ENCODE measurements at places on chromosomes 6 and 20.

DNA sequence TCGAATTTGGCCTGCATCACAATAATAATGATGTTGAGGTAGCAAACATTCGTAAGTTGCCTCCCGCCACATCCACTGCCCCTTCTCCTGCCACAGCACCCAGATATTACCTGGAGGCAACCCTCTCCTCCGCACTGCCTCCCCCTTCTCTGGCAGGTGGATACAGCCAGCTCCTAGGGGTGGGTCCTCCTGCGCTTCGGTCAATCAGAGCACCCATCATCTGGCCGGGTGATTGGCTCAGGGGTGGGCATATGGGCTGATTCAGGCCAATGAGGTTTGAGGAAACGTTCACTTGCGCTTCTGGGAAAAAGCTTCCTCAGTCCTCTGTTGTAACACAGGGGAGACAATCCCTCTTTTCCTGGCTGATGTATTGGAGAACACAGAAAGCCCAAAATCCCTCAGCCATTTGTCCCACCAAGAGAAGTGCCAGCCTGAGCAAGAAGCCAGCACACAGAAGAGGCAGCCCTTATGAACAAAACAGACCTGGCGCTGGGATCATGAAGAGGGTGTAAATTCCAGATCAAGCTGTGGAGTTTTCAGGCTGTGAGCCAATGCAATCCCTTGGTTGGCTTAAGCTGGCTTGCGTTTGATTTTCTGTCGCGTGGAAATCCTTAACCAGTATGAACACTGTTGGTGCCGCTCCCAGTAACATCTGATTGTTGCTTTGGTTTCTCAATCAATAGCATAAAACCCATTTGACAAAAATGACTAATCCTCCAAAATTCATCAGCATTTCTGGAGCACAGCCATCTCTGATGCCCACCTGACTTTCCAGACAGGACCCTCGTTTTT lies 82.2 kb downstream of the PRDM1 start:
- no peak for DNase-seq

DNA sequence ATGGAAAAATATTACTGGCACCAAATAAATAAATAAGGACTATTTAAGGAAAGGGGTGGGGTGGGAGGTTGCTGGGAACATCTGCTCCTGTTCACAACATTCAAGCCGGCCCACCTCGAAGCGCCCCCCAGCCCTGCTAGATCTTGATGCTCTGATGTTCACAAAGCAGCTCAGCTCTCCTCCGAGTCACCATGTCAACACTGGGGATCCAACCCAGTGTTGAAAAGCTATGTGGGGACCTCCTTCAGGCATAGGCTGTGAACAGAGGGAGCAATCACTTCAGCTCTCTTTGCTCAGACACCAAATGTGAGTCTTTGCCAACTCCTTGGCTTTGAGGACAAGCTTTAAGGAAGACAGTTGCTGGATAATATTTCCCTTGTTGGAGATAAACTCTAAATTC lies 176.8 kb upstream of the NT5E start:
- no peak for DNase-seq

DNA sequence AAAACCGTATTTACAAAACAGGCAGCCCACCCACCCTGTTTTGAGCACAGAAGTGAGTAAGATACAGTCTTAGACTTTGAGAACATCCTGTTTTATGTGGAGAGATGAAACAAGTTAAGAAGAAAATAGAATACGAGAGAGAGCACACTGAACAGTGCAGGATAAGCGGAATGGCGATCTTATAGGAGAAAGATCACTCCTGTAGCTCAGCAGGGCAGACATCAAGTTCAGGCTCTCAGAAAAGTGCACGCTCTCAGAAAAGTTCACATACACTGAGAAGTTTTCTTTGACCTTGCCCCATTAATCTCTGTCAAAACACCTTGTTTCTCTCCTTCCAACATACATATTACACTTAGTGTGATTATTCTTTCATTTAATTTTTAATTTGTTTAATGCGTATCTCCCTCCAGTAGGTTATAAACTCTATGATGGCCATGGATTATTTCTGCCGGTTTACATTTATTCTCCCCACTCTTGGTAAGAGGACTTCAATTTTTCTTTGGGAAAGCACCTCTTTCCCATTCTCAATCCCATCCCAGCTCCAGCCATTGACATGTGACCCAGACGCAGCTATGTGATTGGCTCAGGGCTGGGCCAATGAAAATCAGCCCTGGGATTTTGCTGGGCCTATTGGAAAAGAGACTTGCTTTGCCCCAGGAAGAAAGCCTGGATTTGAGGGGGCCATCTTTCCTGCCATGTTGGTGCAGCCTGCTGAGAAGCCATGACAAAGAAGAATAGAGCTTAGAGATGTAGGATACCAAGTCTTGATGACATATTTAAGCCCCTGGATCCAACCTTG lies 16.2 kb downstream of the KCNB1 start:
- DNase-seq, result no peak

GRCh38 chr6:158040051-158040803 lies 58.6 kb downstream of the SYNJ2 start:
- peak; percentile 90 for DNase-seq

- peak; percentile 69 for DNase-seq
Measured at GRCh38 chr20:18001131-18001921, 32.5 kb downstream of the MGME1 start.

DNA sequence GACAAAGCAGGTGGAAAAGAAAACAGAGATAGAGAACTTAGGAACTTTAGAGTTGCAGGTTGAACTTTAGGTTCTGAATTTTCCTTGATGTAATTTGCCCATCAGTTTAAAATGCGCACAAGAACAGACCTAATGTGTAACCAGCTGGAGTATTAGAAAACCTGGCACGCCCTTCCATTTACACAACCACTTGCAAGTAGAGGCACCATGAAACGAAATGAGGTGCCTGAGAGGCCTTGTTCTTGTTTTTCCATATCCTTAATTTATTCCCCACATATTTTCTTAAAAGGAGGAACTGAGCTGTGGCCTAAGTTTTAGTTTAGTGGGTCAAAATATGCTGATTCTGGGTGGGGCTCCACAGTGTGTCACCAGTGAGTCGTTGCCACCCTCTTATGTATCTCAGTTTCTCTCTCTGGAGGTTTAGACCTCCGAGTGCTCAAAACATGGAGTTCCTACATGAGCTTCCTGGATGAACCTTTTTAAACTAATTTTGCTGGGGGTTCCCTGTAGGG lies 17.2 kb upstream of the IL22RA2 start:
- no peak for DNase-seq

GRCh38 chr6:135008941-135009290 lies 45.7 kb downstream of the HBS1L start:
- DNase-seq, result no peak

- DNase-seq, result peak; percentile 86
Measured at GRCh38 chr6:20211037-20211940, 980 bp downstream of the MBOAT1 start.

DNA sequence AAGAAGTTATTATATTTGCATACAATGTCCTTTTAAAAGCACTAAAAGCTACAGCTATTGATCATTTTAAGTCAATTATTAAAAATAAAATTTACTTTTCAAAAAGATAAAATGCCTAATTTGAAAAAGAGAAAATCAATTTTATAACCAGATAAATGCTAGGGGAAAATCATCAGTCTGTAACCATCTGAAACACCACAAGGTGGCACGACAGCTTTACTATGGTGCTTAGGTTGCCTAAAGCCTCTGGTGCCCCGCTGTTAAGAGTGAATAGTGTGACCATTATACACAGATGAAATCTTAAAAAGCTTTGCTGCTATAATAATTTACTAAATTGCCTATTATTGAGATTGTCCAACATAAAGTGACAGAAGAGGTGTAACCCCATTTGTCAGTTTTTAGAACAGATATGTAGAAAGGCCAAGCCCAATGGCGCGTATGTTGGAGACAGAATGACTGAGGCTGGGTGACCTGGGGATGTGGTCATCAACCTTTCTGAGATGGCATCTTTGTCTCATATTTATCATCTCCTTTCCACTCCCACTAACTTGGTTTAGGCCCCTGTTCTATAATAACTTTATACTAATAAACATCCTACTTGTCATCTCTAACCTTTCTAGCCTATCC lies 100.8 kb downstream of the MOXD1 start:
- DNase-seq, result peak; percentile 66

GRCh38 chr6:168581236-168581635 lies 140.3 kb downstream of the SMOC2 start:
- no peak for DNase-seq

DNA sequence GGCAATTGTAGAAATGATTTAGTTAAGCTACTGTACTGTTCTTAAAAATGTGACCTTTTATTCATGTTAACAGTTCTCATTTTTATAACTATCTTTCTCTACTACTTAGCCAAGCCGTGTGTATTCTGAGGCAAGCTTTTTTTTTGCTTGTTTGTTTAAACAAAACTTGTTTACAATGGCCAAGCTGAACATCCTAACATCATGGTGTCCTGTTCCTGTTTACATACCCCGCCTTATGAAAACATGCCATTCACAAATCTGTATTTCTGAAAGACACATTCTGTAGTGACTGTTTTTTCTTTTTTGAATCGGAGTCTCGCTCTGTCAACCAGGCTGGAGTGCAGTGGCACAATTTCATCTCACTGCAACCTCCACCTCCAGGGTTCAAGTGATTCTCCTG lies 140.9 kb downstream of the NCOA3 start:
- peak; percentile 37 for DNase-seq

- no peak for DNase-seq
Measured at GRCh38 chr6:104301951-104302350, 557.8 kb downstream of the HACE1 start.

DNA sequence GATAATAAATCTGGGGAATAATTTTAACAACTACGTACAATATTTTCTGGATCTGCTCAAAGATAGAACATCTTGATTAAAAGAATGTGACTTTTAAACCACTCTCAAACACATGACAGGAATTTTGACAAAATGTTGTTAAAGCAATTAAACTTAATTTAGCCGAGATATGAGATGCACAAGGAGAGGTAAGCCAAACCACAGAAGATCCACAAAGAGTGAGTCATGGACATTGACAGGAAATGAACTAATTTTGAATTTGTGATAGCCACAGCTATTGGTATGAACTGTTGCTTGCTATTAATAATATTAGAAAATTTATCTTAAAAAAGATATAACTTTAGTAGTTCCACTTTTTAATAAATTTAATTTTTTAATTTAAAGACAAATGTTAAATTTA lies 27.8 kb upstream of the VGLL2 start:
- DNase-seq, result peak; percentile 48

GRCh38 chr6:69819138-69819537 lies 22.3 kb upstream of the LMBRD1 start:
- DNase-seq, result no peak

- DNase-seq, result peak; percentile 38
Measured at GRCh38 chr20:3407040-3407770, at the start of gene DNAAF9. Gene DNAAF9, minus strand, starts transcription at chr20:3407669. Its CDS starts 112 bp downstream, at chr20:3407557.

- DNase-seq, result no peak
Measured at GRCh38 chr20:1331801-1332453, 3.0 kb upstream of the SDCBP2 start.

GRCh38 chr6:46381057-46381456 lies 110.2 kb downstream of the RCAN2 start:
- no peak for DNase-seq

DNA sequence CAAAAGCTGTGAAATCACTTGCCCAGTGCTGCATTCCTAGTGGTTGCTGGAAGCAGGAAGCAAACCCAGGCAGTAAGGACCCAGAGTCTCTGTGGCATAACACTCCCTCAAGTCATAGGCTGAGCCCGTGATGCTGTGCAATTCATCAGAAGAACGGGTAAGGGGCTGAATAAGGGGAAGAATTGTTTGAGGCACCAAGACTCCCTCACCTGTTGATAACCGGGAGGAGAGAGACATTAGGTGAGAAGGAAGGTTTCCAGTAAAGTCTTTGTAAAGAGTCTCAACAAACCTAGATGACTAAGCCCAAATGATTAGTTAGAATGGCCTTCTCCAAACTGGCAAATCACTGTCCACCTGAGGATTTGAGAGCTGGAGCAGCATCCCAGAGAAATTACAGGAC lies 18.3 kb downstream of the ENPP3 start:
- DNase-seq, result no peak

DNA sequence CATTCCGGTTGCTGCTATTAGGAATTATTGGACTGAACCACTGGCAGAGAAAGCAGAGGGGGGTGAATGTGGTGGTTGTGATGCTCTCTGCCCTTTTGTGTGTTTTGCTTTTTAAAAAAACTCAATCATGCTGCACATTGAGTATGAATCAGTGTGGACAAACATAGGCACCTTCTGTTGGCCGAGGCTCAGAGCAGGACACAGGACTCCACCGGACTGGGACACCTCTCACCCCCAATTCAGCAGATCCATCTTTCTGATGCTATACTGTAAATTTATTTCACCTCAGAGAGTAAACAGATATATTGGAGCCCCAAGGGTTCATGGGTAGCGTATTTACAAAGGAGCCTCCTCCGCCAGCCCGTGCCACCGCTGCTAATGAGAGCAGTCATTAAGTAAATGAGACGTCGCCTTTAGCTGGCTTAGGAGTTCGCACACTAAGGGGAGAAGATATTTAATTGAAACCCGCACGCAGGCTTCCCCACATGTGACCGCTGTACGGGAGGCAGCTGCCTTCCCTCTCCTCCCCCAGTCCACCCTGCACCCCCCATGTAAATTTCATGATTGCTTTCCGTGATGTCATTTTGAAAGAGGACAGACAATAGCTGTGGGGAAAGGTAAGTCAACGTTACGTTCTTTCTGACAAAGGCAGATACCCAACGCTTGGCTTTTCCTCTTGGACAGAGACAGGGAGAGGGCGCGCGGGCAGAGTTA lies at the start of gene MYT1:
Gene MYT1, plus strand, starts transcription at position 330 of the 714 bp plus-strand sequence. CDS start 34,410 bp downstream, outside the sequence.
- DNase-seq, result no peak

- peak; percentile 26 for DNase-seq
Measured at GRCh38 chr6:144360401-144360800, 75.3 kb downstream of the UTRN start.

GRCh38 chr6:110614586-110614985 lies 138.2 kb upstream of the SLC22A16 start:
- no peak for DNase-seq

DNA sequence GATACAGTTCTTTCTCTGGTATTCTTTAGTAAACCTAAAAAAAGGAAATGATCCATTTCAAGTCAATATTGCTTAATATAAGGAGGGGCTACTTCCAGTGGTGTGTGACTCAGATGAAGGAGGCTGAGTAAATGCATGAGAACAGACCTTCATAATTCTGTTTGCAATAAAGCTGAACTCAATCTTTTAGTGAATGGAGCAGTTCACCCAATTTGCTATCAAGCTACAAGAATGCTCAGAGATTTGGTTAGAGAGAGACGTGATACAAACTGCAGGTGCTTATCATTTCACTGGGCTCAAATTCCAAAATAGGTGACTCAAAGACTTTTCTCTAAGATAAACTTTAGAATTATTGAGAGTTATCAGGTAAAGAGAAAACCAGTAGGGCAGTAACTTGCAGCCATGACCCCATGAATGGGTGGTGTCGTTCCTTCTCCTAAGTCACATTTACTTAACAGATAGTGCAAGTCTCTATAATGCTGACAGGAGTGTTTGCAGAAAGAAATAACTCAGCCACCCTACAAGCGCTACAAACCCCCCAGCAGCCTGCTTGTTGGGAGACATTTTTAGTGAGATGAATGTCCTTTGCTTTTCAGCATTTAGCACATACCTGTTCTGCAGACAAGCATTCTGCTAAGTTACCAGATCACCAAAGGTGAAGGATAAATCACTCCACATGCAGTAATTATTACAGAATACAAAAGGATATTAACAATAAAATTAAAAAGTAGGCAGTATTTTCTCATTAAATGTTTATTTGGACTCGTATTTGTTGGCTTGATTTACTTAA lies 16.4 kb upstream of the BLOC1S5 start:
- peak; percentile 82 for DNase-seq

GRCh38 chr6:170190046-170190445 lies 100.8 kb downstream of the DLL1 start:
- DNase-seq, result no peak

GRCh38 chr6:157382821-157383220 lies 1.8 kb downstream of the ZDHHC14 start:
- DNase-seq, result no peak

- no peak for DNase-seq
Measured at GRCh38 chr20:57157106-57157691, 109.2 kb downstream of the BMP7 start.

Data from PC-3 (cell line).